HCT116 (cell line): ENCODE measurements at places on chromosomes 6 and 20. TPM values are rescaled to one million over a fixed set of nuclear protein-coding genes. Genes with fewer than 3 reads are reported as not detected.

DNA sequence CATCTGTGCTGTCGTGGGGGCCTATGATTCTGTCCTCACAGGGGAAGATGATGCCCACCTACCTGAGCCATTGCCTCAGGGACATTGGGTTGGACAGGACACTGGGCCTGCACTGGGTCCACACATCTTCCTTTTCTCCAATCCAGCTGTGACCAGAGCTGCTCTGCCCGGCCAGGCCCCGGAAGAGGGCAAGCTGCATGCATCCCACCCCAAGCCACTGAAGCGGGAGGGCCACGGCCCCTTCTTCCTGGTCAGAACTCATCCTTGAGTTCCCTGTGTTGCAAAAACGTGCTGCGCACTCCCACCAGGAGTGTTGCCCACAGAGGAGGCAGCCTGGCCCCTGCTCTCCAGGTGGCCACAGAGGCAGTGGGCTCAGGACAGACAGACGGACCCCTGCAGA, 38.2 kb downstream of the SPDEF start:
- H3K4me3 ChIP-seq = no peak overlapping the region
- DNase-seq = no peak
- H3K27me3 ChIP-seq = no peaks in the 10 kb centered on the region
- H3K4me1 ChIP-seq = no peaks in the 10 kb centered on the region
- no peaks in the 10 kb centered on the region for H3K36me3 ChIP-seq

DNA sequence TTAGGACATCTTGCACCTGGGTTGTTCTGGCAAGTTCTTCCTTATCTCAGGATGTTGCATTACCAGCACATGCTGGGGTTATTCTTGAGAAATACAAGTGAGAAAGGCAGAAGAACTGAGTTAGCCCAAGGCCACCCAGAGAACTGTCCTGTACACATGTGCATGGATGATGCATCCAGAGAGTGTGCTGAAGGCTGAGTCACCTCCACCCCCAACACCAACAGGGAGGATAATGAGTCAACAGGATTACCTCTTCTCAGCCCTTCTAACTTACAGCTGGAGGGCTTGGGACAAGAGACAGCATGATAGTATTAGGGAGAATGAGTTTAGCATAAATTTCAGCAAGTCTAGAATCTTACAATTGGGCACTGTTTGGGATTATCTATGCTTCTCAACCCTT, 8.5 kb downstream of the SCGN start:
- no peak overlapping the region for H3K27ac ChIP-seq
- no peak overlapping the region for H3K4me3 ChIP-seq
- H3K27me3 ChIP-seq = peaks cover 2% of the 10 kb centered on the region; the same call in 1 of the 2 replicates
- no peaks in the 10 kb centered on the region for H3K36me3 ChIP-seq
- DNase-seq = peak; percentile 56

DNA sequence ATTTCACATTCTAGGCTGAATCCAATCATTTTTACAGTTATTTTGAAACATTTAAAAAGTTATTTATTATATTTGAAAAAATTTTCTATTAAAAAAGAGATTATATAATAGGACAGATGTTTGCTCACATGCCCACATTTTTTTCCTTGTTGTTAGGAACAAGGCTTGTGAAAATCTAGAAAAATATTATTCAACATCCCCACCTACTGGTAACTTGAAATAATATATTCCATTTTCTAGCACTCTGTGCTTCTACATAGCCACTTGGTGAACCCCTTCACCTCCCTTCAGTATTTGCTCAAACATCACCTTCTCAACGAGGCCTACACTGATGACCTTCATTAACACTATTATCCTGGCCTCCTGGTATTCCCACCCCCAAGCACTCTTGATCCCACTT, 18.3 kb upstream of the GPRC6A start:
- no peak overlapping the region for H3K27ac ChIP-seq
- H3K4me1 ChIP-seq = no peaks in the 10 kb centered on the region
- peak; percentile 35 for DNase-seq
- no peak overlapping the region for H3K4me3 ChIP-seq

GRCh38 chr20:20561841-20562240, 150.6 kb downstream of the RALGAPA2 start:
- no peaks in the 10 kb centered on the region for H3K27me3 ChIP-seq
- H3K4me3 ChIP-seq = no peak overlapping the region
- no peaks in the 10 kb centered on the region for H3K36me3 ChIP-seq
- no peak for DNase-seq
- no peaks in the 10 kb centered on the region for H3K4me1 ChIP-seq

GRCh38 chr6:93992976-93993375, 573.6 kb upstream of the EPHA7 start:
- H3K27ac ChIP-seq = no peak overlapping the region
- H3K4me1 ChIP-seq = no peaks in the 10 kb centered on the region
- H3K27me3 ChIP-seq = no peaks in the 10 kb centered on the region
- H3K36me3 ChIP-seq = no peaks in the 10 kb centered on the region
- no peak for DNase-seq
- no peak overlapping the region for H3K4me3 ChIP-seq

GRCh38 chr6:131920656-131921055, 30.5 kb downstream of the CCN2 start:
- H3K4me1 ChIP-seq = no peaks in the 10 kb centered on the region
- H3K36me3 ChIP-seq = no peaks in the 10 kb centered on the region
- no peaks in the 10 kb centered on the region for H3K27me3 ChIP-seq
- H3K4me3 ChIP-seq = no peak overlapping the region

BPIFA2 gene
- total RNA-seq = not detected

IL20RA gene
- 1.1 TPM for total RNA-seq

CUL7 gene
- 34.1 TPM for total RNA-seq

TMEM14C gene
- total RNA-seq = 84.7 TPM
